ENCODE measurements at places on chromosomes 5 and 9.

DNA sequence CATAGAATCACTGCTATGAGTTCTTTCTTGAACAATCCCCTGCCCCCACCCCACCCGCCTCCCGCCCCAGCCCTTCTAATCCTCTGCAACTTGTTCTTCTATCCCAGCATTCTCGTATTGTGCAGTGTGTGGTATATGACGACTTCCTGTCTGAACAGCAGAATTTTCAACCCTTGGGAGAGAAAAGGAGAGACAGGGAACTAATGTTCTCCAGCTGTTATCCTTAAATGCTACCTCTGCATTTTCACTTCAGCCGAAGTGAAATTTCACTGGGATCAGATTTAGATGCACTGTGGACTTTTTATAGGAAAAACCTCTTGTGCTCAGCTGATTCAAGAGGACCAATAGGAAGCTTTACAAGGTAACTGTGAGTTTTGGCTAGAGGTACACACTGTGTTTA is 2.2 kb downstream of the FBXL7 start:
- DNase-seq = no peak

- DNase-seq = no peak
These were observed 105.3 kb upstream of the PIK3R1 start for GRCh38 chr5:68110264-68110663.

DNA sequence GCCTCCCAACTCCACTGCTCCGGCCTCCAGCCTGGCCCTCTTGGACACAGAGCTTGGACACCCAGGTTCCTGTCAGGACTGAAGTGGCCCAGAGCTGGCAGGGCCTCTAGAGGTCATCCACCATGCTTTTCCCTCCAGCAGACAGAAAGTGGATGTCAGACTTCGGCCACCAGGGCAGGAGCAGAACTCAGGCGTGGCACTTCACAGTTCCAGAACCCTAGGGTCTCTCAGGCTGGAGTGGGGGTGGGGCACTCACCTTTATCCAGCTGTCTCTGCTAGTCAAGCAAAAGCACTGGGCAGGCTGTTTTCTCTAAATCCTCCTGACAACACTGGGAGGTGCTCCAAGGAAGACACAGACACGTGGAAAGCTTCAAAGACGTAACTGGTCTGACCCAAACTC is 35.6 kb upstream of the N4BP3 start:
- no peak for DNase-seq

DNA sequence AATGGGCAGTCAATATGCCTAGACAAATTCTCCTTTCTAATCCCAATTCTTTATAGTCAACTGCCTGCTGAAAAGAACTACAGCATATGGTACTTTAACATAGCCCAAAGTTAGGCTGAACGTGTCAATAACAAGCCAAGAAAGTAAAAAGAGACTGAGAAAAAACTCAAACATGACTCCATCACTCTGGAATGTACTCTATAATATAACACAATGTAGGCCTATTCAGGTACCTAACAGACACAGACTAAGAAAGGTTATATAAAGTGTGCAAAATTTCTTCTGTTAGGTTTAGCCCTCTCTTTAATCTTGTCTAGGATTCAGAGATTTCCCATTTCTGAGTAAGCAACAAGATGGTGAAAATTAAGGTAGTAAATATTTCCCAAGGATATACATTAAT is 209.7 kb upstream of the PRR16 start:
- no peak for DNase-seq

DNA sequence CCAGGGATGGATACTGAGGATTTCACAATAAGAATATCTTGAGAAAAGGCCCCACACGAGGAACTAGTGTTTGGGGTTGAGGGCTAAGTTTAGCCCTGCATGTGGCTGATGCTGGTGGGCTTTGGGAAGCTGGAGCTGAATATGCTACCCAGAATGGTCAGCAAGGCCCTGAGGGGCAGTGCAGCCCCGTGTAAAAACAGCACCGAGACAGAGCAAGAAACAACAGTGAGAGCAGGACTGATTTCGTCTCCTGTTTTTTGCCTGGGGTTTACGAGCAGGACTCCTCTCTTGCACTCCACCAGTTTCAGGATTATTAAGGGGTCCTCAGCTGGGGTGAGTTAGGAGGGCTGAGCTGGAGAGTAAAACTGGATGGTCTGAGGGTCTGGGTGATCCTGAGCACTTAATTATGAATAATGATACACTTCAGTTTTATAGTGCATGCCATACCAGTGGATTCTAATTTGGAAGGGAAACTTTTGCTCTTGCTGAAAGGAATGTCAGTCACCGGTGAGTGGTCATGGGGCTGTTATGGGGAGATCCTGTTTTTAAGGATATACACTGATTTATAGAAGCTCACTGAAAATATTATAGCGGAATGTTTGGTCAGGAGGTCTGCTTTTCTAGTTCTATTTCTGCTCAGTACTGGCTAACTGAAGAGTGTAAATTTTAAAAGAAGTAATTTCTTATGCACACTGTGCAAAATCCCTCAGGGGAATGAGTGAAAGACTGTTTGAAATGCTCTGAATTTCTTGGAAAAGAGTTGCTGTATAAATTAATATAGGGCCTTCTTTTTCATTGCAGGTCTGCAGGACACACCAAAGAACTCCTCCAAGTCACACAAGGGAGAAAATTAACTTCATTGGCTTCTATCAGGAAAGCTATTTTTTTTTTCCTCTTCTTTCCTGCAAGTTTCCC is 42.7 kb upstream of the NFIB start:
- no peak for DNase-seq

- no peak for DNase-seq
These were observed 375.0 kb downstream of the TMEM232 start for GRCh38 chr5:110351430-110351829.

GRCh38 chr5:61673007-61673735 is 341.1 kb downstream of the ZSWIM6 start:
- DNase-seq = no peak

GRCh38 chr9:134707031-134707680 is 65.6 kb downstream of the COL5A1 start:
- DNase-seq = no peak

DNA sequence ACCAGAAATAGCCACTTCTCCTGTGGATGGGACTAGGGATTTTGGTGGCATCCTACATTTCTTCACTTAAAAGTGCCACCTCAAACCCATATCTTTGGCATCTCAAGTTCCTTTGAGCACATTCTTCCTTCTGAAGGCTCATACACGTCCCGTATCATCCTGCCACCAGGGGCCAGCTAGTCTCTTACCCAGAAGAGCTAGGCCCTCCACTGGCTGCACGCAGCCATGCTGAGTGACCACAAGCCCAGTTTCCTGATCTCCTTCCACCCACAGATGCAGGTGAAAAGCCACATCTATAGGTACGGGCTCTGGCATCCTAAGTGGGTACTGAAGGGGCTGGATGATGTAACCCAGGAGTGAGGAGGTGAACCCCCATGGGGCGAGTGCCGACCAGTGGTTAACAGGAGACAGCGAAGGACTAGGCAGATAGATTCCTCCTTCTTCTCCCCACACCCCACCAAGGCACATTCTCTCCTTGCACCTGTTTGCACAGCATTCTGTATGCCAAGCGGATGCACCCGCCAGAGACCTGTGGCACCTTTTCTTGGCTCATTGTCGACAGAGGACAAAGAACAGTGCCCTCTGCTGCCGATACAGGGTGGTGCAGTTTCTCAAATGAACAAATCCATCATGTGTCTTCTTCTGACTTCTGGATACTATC is 14.4 kb upstream of the SCGB3A1 start:
- peak; percentile 70 for DNase-seq

- no peak for DNase-seq
These were observed 66.0 kb downstream of the HMCN2 start for GRCh38 chr9:130331573-130331972.

DNA sequence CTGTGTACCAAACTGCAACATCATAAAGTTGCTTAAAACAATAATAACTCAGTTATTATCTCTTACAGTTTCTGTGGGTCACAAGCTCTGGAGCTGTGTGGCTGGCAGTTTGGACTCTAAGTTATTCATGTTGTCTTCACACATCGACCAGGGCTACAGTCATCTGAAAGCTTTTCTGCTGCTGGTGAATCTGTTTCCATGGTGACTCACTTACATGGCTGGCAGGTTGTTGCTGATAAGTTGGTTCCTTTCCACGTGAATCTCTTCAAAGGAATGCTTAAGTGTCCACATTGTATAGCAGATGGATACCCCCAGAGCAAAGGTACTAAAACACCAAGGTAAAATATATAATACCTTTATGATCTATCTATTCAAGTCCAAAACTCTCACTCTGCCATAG is 44.8 kb upstream of the CYLC2 start:
- DNase-seq = no peak

DNA sequence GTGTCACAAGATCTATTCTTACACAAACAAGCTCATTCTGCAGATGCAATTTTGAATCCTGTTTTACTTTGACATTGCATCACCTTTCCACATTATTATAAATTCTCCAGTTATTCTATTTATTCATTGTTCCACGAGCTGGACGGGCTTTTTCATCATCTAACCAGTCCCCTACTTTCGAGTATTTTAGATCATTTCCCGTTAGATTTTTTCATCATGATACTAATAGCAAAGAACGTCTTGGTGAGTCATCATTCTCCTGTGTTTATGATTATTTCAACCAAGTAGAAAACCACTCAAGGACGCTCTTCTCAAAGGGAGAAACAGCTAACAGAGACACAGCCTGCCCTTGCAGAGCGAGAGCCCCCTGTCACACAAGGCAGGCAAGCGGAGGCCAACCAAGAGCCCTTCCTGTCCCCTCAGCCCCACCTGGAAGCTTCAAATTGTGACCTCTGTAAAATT is 15.1 kb downstream of the BBLN start:
- DNase-seq = no peak

- DNase-seq = no peak
These were observed 17.0 kb downstream of the MRPL36 start for GRCh38 chr5:1782385-1783215.

GRCh38 chr5:62509806-62510205 is 68.8 kb upstream of the LRRC70 start:
- no peak for DNase-seq

- no peak for DNase-seq
These were observed 96.0 kb upstream of the SLC44A1 start for GRCh38 chr9:105148328-105149006.

- no peak for DNase-seq
These were observed 6.1 kb upstream of the RXFP3 start for GRCh38 chr5:33929925-33930690.

DNA sequence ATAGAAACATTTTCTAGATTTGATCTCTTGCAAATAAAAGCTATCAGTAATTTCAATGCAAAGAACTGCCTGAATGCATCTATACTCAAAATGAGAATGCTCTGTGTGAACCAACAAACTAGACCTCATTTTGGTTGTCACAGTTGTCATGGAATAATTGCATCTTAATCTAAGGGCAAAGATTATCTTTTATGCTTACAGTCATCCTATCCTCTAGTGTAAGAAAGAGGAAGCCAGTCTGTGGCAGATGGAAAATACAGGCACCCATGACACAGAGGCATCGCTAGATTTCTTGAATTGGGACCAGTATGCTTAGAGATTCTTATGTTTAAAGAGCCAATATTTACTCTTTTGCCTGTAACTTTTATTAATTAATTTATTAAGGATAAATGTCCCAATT is 95.0 kb downstream of the MACIR start:
- no peak for DNase-seq

GRCh38 chr9:137723783-137724445 is 105.1 kb downstream of the EHMT1 start:
- DNase-seq = no peak

- no peak for DNase-seq
These were observed 3.2 kb downstream of the CEL start for GRCh38 chr9:133065070-133065388.

DNA sequence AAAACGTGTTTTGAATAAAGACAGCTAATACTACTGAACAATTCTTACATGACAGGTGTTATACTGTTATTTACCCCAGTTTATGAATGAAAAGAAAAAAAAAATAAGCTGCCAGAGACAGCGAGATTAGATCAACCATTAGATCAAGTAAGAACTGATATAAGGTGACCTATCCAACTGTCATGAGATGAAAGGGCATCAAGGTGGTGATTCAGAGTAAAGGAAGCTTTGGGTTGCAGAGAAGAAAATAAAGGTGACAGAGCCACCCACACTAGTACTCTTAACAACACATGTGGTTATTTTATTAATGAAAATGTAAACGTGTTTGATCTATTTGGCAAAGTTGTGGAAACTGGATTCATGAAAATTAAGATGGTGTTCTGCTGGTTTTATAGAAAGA is 435.2 kb downstream of the GABRG2 start:
- DNase-seq = no peak

DNA sequence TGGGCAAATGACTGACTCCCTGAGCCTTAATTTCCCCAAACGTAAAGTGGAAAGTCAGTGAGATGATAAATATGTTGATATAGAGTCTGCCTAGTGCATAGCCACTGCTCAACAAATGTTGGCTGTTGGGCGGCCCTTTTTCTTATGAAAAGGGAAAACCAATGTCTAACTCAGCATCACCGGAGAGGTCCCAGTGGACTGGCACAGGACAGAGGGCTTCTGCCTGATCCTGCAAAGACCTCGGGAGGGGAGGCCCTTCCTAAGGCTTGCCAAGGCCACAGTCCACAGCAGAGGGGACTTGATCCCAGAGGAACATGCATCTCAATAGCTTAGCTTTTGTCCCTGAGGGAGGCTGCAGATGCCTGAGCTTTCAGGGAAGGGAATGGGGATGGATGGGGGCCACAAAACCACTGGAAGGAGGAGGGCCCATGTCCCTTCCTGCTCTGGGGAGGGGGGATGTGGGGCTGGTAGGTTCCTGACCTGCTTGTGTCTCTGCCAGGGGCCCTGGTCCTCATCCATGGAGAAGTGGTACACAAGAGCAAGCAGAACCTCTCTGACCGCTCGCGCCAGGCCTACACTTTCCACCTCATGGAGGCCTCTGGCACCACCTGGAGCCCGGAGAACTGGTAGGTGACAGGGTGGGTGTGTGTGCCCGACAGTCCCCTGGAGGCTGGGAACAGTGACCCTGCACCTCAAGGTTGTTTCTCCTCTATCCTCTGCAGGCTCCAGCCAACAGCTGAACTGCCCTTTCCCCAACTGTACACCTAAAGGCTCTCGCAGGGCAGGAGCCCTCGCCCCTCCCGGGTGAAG is 6.3 kb downstream of the DOLK start:
- DNase-seq = no peak

GRCh38 chr9:136051453-136051836 is 43.6 kb downstream of the NACC2 start:
- no peak for DNase-seq

DNA sequence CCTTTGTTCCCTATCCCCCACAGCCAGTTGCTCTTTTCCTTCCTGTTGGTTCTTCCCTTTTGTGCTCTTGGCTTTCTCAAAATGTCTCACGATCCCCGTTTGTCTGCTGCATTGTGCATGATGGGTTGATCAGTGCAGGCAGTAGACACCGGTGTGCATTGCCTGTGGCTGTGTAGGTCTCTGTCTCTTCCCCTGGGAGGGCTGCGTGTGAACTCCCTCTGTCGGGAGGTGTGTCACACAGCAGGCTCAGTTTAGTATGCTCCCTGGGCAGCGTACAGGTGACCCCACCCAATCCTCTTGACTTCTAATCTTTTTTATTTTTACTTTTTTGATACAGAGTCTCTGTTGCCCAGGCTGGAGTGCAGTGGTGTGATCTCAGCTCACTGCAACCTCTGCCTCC is 265.3 kb downstream of the FSTL4 start:
- no peak for DNase-seq
